RCC 7860 (cell line): ENCODE measurements at places on chromosomes 4 and X.
A peak's percentile ranks its signal among the peaks of the same experiment; 100 is the strongest.

GRCh38 chrX:49002091-49002935 lies at the start of gene GRIPAP1:
Gene GRIPAP1, minus strand, starts transcription at chrX:49002264. Its CDS starts 35 bp downstream, at chrX:49002229.
- DNase-seq = peak; percentile 66

- no peak for DNase-seq
Observed at GRCh38 chr4:28654618-28655017, 1794.0 kb downstream of the STIM2 start.

GRCh38 chr4:48367016-48367415 lies 25.7 kb downstream of the SLAIN2 start:
- DNase-seq = no peak

GRCh38 chrX:36957425-36958328 lies 50.5 kb upstream of the FAM47C start:
- no peak for DNase-seq

- no peak for DNase-seq
Observed at GRCh38 chr4:182801636-182802035, 115.5 kb downstream of the DCTD start.

GRCh38 chr4:10299601-10300000 lies 157.6 kb downstream of the ZNF518B start:
- DNase-seq = peak; percentile 17

GRCh38 chr4:119493419-119493818 lies 135.2 kb downstream of the PDE5A start:
- no peak for DNase-seq

DNA sequence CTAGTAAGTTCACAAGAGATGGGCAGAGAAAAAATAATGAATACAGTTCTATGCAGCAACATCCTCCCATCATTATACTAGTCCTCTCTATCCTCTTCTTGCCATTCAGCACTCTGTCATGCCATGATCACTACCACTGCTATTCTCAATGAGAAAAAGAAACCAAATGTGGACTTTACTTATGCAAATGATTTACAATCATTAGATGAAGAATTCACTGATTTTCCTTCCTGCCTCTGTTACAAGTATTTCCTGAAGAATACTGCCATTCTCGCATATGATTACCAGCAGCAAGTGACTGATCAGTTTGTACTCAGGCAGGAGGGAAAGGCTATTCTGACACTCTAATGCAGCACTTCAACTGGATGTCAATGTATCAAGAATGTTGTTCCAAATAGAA lies 50.3 kb downstream of the WDFY3 start:
- DNase-seq = no peak

DNA sequence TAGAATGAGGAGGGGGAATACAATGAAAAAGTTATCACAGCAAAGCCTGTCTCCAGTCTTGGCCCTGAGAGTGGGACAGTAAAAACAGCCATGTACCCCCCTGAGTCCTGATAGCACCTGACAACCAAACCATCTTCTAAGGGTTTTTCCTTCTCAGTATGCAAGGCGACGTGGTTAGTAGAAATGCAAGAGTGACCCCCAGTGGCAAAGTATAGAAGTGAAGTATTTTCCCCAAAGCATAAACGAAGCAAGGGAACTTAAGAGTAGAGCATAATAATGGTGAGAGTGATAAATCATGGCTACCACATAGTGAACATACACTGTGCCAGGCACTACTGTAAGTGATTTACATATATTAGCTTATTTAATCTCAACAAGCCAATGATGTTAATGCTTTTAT lies 52.8 kb downstream of the FAM47C start:
- DNase-seq = peak; percentile 6

DNA sequence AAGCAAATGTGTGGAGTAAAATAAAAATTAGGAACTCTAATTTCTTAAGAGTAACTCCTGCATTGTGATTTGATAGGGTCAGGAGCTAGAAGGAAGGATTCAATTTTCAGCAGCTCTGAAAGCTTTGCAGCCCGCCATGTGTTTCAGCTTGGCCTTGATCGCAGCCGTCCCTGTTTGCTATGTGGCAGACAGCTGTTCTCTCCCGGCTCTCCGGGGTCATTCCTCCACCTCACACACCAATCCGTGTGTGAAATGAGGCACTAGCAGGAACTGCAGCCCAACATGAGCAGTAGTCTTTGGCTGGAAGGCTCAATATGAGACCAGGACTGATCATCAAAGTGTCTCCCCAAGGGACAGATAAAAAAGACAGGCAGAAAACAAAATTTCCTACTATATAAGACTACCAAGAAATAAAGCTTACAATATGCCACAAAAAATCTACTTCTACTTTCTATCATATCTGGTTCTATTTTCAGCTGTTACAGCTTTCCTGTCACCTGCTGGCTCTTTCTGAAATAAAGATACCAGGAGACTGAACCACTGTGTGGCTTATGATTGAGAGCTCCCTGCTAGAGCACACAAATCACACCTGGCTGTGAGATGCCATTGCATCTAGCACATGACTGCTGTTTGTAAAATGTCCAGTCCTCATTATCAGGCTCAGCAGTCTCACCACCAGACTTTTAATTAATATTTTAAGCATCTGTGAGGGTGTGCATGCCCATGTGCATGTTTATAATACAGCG lies 44.1 kb upstream of the SEC24B start:
- no peak for DNase-seq

DNA sequence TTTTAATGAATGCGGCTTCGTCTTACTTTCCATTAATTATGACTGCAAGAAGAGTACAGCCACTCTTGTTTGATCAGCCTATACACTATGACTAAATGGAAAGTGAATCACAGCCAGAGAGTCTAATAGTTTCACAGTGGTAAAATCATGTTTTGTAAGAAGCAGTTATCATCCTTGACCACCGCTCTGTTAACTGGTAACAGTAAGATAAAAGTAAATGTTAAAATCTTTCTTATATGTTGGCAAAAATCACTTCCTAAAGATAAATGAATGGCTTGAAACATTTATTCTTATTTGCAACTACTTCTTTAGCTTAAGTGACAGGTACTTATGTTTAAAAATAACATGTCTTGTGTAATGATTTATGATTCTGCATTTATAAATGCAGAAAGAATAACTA lies 13.2 kb downstream of the GALNT7 start:
- peak; percentile 73 for DNase-seq

- DNase-seq = no peak
Observed at GRCh38 chr4:160370046-160370445, 1267.2 kb downstream of the RAPGEF2 start.

DNA sequence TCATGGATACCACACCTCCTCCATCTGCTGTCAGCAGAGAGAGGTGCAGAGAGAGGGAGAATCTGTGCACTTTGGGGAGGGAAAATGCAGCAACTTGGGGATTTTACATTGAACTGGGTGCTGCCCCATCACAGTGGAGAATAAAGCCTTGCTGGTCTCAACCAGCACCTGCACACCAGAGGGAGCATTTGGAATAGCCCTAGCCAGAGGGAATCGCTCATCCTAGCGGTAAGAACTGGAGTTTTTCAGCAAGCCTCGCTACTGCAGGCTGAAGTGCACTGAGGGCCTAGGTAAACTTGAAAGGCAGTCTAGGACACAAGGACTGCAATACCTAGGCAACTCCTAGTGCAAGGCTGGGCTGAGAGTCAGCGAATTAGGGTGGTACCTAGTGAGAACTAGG lies 148.7 kb downstream of the KDR start:
- DNase-seq = no peak

DNA sequence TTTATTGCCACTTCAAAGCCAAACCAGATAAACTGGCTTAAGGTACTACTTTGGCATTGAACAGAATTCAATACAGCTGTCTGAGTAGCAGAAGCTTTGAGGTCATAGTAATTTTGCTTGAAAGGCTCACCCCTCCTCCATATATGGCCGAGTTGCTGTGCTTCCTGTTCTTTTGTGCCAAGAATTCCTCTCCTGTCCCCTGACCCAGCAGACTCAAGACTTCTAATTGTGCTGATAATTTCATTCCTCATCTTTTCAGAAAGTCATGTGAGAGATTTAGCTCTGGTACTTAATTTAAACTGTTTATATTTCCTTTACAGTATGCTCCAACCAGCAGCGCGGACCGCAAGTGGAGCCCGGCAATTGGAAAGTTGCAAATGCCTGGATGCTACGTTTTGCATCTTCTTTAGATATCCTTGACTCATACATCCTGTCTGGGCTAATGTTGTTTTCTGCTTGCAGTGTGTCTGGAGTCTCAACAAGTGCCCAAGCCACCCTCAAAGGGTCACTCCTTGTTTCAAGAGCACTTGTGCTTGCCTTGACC lies 373.4 kb downstream of the PDGFC start:
- DNase-seq = no peak

DNA sequence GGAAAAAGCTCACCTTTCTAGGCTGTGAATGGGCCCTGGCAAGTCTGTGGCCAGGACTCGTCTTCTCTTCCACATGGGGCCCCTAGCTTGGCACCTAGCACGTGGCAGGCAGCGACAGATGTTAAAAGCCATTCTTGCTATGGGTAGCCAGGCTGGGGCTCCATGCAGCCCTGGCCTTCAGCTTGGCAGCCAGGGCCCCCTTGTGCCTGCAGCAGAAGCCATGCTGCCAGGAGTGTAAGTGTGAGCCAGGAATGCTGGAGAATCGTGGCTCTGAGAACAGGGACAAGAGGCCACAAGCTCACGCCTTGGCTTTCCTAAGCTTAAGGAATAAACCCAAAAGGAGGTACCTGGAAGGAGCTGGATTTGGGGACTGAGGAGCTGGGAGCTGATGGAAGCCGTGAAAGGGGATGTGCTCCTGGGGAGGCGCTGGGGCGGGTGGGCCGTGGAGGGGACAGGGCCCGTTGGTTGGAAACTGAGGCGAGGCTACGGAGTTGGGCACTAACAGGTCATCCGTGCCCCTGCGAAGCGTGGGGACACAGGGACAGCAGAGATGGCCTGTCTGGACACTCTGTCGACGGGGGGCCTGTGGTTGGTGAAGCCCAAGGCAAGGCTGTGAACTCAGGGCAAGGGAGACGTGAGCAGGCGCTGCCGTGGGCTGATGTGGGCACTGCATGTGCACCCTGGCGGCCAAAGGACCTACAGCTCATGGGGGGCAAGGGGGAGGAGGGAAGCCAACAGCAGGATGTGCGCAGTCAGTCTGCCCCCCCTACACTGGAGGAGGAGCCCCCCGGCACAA lies 895 bp upstream of the OPN1LW start:
- DNase-seq = no peak

GRCh38 chr4:21790438-21791029 lies 158.0 kb downstream of the KCNIP4 start:
- no peak for DNase-seq

DNA sequence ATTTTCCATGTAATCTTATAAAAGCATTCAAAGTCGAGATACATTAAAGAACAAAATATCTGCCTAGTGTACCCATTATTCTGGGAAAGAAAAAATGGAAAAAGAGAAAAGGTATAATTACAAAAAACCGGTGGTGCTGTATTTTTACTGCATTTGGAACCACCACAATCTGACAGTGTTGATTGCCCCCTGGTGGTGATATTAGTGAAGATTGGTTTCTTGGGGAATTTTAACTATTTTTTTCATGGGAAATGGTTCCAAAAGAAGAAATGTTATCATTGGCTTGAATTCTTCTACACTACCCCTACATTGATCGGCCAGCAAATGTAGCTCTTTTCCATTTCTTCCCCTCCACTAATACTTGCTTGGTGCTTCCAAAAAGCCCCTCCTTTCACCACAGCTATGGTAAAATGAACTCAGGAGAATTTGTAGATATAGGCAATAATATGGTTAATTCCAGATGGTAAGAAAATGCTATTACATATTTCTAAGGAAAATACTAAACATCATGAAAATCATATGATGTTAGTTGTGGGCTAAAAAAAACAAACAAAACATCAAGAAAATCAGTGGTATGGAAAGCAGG lies 50.0 kb downstream of the COX18 start:
- peak; percentile 15 for DNase-seq

DNA sequence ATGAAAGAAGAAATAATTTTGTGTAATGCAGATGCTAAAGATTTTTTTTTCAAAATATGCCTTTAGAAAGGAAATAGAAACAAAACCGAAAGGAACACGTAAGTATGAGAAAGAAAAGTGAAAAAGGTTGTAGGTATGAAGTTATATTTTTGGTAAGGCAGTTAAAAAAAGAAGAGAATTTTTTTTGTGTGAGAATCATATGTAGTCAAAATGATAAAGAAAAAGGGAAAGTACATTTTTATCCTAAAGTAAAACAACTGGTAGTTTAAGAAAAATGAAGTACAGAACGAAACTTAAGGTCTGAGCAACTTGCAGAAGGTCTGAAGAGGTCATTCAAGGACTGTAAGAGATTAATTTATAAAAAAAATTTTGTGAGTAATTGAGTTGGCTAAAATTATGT lies 164.0 kb upstream of the TRAM1L1 start:
- no peak for DNase-seq

DNA sequence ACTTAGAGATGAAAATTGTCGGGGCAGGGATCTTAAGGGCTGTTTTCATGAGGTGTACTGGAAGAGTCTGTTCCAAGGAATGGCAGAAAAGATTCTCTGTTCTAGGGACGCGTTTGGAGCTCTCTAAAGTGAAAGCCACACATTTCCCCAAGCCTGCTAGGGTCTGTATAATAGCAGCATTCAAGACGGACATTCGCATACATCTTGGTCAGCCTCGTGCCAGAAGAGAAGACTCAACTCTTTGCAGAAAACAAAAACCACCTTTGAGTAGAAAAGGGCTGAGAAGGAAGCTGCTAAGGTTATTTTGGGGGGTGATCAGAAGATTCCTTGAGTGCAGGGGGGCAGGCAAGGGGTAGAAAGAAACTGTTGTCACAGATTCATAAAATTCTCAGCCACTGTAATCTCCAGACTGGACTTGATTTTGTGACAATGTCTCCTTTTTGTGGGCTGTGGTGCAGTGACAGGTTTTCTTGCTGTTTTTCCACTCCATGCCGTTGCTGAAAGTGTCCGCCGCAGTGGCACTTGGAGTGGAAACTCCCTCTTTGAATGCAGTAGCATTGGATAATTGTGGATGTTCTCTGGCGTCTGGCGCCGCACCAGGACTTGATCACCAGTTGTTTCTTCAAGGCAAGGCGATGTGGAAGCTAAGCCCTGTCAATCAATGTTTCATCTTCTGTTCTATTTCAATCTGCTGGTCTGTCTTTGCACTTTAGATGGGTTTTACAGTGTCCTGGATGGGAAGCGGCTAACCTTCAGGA lies 2.9 kb downstream of the GYG2 start:
- DNase-seq = no peak

- peak; percentile 5 for DNase-seq
Observed at GRCh38 chrX:81377329-81377728, 175.4 kb downstream of the SH3BGRL start.

GRCh38 chr4:135365065-135365464 lies 1163.5 kb upstream of the PABPC4L start:
- DNase-seq = no peak

- DNase-seq = no peak
Observed at GRCh38 chrX:44708470-44708869, 135.4 kb upstream of the DUSP21 start.

GRCh38 chrX:70016513-70016912 lies 33.2 kb downstream of the AWAT2 start:
- no peak for DNase-seq

GRCh38 chrX:147403040-147403439 lies 508.7 kb upstream of the FMR1 start:
- no peak for DNase-seq
